ENCODE measurements at places on chromosomes 4 and X. TPM values are rescaled to one million over a fixed set of nuclear protein-coding genes. Genes with fewer than 3 reads are reported as not detected.

Gene CCKAR
- not detected for total RNA-seq

Gene SLC30A9
- total RNA-seq, result 28.6 TPM

Gene PSAPL1
- total RNA-seq, result not detected

Gene DCAF12L2
- total RNA-seq, result not detected

Gene BEND4
- total RNA-seq, result 0.23 TPM

Gene MAGEB10
- not detected for total RNA-seq

Gene EGFL6
- total RNA-seq, result not detected

Gene SH2D1A
- total RNA-seq, result 53.1 TPM

Gene SMIM31
- not detected for total RNA-seq

Gene HPGDS
- 0.41 TPM for total RNA-seq

- no peaks in the 10 kb centered on the region for H3K27me3 ChIP-seq
- H3K36me3 ChIP-seq, result no peaks in the 10 kb centered on the region
- H3K27ac ChIP-seq, result no peak overlapping the region
These were observed 672.8 kb upstream of the GALNT7 start for GRCh38 chr4:172495769-172496168.

DNA sequence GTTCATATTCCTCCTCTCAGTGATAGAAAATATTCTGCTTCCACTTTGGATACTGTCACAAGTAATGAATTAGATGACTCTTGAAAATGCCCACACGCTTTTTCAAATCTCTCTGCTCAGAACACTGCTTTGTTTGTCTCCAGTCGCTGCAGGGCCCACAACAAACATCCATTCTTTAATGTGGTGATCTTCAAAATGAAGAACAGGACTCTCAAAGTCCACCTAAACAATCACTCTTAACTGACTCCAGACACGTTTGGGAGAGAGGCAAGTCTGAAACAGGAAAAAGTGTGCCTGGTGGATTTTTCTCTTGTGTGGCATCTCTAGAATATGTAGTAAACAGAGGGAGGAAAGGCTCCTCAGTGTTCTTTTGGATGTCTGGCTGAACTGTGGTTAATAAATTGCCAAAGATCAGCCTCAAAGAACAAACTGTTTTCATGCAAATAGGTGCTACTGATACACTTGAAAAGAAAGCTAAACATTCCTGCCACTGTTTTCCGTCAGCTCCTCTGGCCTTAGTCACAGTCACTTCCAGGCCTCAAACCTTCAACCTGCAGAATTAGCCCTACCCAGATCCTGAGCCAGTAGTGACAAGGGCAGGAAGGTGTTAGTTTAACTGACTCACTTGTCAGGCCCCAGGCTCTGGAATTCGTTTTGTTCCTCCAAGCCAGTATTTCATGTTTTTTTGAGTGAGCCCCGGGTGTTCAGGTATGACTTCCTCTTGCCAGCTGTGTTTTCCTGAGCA is 259.6 kb upstream of the GPC4 start:
- H3K4me3 ChIP-seq, result no peak overlapping the region
- H3K27me3 ChIP-seq, result no peaks in the 10 kb centered on the region
- no peak overlapping the region for H3K27ac ChIP-seq
- H3K36me3 ChIP-seq, result no peaks in the 10 kb centered on the region

- H3K4me1 ChIP-seq, result no peaks in the 10 kb centered on the region
- no peak overlapping the region for H3K4me3 ChIP-seq
- no peak overlapping the region for H3K27ac ChIP-seq
- no peaks in the 10 kb centered on the region for H3K36me3 ChIP-seq
- DNase-seq, result no peak
These were observed 20.3 kb upstream of the GUCY1B1 start for GRCh38 chr4:155738548-155738947.

GRCh38 chr4:28926156-28926555 is 1794.0 kb upstream of the PCDH7 start:
- DNase-seq, result no peak
- H3K27ac ChIP-seq, result no peak overlapping the region
- H3K4me1 ChIP-seq, result no peaks in the 10 kb centered on the region
- H3K36me3 ChIP-seq, result no peaks in the 10 kb centered on the region
- H3K4me3 ChIP-seq, result no peak overlapping the region

GRCh38 chr4:139689093-139689722 is 23.6 kb downstream of the MGST2 start:
- H3K27me3 ChIP-seq, result no peaks in the 10 kb centered on the region
- no peak overlapping the region for H3K27ac ChIP-seq
- H3K4me1 ChIP-seq, result no peaks in the 10 kb centered on the region
- no peak overlapping the region for H3K4me3 ChIP-seq
- no peaks in the 10 kb centered on the region for H3K36me3 ChIP-seq
- no peak for DNase-seq

GRCh38 chrX:101430457-101431078 is 22.5 kb downstream of the HNRNPH2 start:
- no peak for DNase-seq
- no peaks in the 10 kb centered on the region for H3K27me3 ChIP-seq
- no peak overlapping the region for H3K4me3 ChIP-seq
- no peaks in the 10 kb centered on the region for H3K4me1 ChIP-seq

DNA sequence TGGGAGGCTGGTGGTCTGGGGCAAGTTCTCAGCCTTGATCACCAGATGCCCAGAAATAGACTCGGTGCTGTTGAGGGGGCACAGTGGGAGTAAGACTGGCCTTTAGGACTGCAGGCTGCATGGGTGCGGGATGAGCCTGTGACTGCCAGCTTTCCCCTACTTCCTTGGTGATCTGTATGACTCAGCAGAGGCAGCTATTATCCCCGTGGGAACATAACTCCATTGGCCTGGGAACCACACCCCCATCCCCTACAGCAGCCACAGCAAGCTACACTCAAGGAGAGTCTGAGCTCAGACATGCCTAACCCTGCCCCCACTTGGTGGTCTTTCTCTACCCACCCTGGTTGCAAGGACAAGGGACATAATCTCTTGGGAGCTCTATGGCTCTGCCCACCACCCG is 20.6 kb downstream of the CLIC2 start:
- no peaks in the 10 kb centered on the region for H3K27me3 ChIP-seq
- H3K27ac ChIP-seq, result no peak overlapping the region
- no peak overlapping the region for H3K4me3 ChIP-seq
- H3K4me1 ChIP-seq, result no peaks in the 10 kb centered on the region
- no peaks in the 10 kb centered on the region for H3K36me3 ChIP-seq

DNA sequence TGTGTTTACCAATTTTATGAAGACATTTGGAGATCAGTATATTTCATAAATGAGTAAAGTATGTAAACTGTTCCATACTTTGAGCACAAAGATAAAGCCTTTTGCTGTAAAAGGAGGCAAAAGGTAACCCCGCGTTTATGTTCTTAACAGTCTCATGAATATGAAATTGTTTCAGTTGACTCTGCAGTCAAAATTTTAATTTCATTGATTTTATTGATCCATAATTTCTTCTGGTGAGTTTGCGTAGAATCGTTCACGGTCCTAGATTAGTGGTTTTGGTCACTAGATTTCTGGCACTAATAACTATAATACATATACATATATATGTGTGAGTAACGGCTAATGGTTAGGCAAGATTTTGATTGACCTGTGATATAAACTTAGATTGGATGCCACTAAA is 1.9 kb downstream of the FMR1 start:
- H3K36me3 ChIP-seq, result no peaks in the 10 kb centered on the region
- H3K4me3 ChIP-seq, result peak overlapping the region; percentile 72
- H3K27me3 ChIP-seq, result no peaks in the 10 kb centered on the region

GRCh38 chr4:183183906-183184535 is 85.0 kb downstream of the WWC2 start:
- H3K27ac ChIP-seq, result no peak overlapping the region
- H3K4me3 ChIP-seq, result no peak overlapping the region
- DNase-seq, result no peak
- H3K27me3 ChIP-seq, result no peaks in the 10 kb centered on the region

- H3K27ac ChIP-seq, result no peak overlapping the region
- no peaks in the 10 kb centered on the region for H3K4me1 ChIP-seq
- no peak overlapping the region for H3K4me3 ChIP-seq
- peak; percentile 65 for DNase-seq
These were observed 186.8 kb downstream of the TMA16 start for GRCh38 chr4:163681208-163681821.

GRCh38 chr4:11341337-11342043 is 87.2 kb downstream of the HS3ST1 start:
- no peak overlapping the region for H3K4me3 ChIP-seq
- no peaks in the 10 kb centered on the region for H3K4me1 ChIP-seq
- no peak for DNase-seq
- H3K27me3 ChIP-seq, result no peaks in the 10 kb centered on the region

DNA sequence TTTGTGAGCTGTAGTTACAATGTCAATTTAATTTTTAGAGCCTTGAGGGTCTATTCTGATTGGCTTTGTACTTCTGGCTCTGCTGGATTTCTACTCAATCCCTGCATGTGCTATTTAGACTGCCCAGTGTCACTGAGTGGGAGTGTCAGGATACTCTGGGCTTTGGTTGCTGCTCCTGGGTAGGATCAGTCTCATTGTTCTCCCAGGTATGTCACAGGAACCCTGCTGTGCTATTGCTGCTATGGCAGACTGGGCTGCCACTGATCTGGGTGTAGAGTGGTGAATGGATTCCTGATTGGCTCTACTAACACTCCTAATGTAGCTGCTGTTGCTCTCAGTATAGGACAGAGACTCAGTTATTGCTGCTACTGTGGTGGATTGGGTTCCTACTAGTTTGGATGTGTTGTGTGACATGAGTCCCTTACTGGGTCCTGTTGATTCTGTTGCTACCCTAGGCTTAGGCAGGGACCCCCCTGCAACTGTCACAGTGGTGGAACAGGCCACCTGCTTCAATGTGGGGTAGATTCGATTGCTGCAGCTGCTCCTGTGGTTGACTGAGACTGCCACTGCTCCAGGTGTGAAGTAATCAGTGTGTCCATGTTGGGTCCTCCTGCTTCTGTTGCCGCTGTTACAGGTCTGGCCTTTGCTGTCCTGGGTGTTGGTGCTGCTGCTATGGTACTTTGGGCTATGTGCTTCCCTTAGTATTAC is 707.8 kb upstream of the AMOT start:
- no peaks in the 10 kb centered on the region for H3K27me3 ChIP-seq
- no peak overlapping the region for H3K4me3 ChIP-seq
- H3K4me1 ChIP-seq, result no peaks in the 10 kb centered on the region
- no peak overlapping the region for H3K27ac ChIP-seq
- no peak for DNase-seq

GRCh38 chr4:61741327-61742096 is 541.4 kb downstream of the ADGRL3 start:
- H3K27me3 ChIP-seq, result no peaks in the 10 kb centered on the region
- no peak overlapping the region for H3K27ac ChIP-seq
- no peak overlapping the region for H3K4me3 ChIP-seq
- no peaks in the 10 kb centered on the region for H3K4me1 ChIP-seq
- DNase-seq, result no peak

DNA sequence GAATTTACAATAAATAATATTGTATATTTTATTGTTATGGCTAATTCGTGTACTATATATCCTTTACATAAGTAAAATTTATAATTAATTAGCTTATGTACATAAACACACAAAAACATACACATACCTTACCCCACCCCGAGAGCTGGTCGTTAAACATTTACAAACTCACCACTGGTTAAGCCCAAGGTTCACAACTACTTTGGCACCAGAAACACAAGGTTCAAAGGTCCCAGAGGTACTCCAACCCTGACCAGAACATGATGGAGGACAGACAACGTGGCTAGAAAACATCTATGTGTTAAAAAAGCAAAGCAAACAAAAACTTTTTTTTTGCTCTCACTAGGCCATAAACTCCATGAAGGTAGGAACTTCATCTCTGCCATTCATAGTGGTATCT is 37.7 kb downstream of the SLC25A5 start:
- H3K4me1 ChIP-seq, result peaks cover 19% of the 10 kb centered on the region
- no peaks in the 10 kb centered on the region for H3K36me3 ChIP-seq
- no peak overlapping the region for H3K27ac ChIP-seq
- no peak overlapping the region for H3K4me3 ChIP-seq
- DNase-seq, result no peak

- H3K4me1 ChIP-seq, result no peaks in the 10 kb centered on the region
- H3K27me3 ChIP-seq, result no peaks in the 10 kb centered on the region
- no peak for DNase-seq
- H3K4me3 ChIP-seq, result no peak overlapping the region
These were observed 259.3 kb upstream of the IGFBP7 start for GRCh38 chr4:57369446-57369845.

- H3K36me3 ChIP-seq, result no peaks in the 10 kb centered on the region
- H3K27ac ChIP-seq, result no peak overlapping the region
- H3K4me1 ChIP-seq, result peaks cover 16% of the 10 kb centered on the region
- H3K4me3 ChIP-seq, result no peak overlapping the region
- DNase-seq, result no peak
These were observed 6.2 kb downstream of the MSX1 start for GRCh38 chr4:4865705-4866123.

- H3K36me3 ChIP-seq, result no peaks in the 10 kb centered on the region
- H3K4me3 ChIP-seq, result no peak overlapping the region
- no peaks in the 10 kb centered on the region for H3K27me3 ChIP-seq
- no peak for DNase-seq
These were observed 44.5 kb downstream of the RGS12 start for GRCh38 chr4:3337357-3337732.

- no peak overlapping the region for H3K27ac ChIP-seq
- no peaks in the 10 kb centered on the region for H3K27me3 ChIP-seq
- no peaks in the 10 kb centered on the region for H3K36me3 ChIP-seq
- no peak for DNase-seq
These were observed 168.5 kb downstream of the IL15 start for GRCh38 chr4:141804836-141805235.

- DNase-seq, result no peak
- no peaks in the 10 kb centered on the region for H3K36me3 ChIP-seq
- no peak overlapping the region for H3K4me3 ChIP-seq
- no peaks in the 10 kb centered on the region for H3K27me3 ChIP-seq
These were observed 14.7 kb downstream of the ATXN3L start for GRCh38 chrX:13305108-13305507.
